ENCODE measurements at places on chromosomes 5 and 9.
A peak's percentile ranks its signal among the peaks of the same experiment; 100 is the strongest.

DNA sequence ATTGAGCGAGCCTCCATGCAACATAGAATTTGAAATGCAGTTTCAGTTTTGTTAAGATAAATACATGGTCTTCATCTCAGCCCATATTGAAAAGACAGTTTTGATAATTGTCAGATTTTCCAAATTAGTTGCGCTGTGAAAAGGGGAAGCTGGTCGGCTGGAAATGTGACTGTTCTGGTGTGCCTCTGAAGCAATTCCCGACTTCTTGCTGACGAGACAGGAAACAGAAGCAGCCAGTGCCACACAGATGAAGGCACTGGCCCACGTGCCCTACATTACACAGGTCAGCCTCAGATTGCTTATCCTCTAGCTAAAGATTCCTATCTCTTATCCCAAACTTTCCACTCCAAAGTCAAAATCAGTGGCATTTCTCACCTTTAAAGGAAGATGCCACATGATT is 214.1 kb upstream of the TLE4 start:
- DNase-seq, result no peak

DNA sequence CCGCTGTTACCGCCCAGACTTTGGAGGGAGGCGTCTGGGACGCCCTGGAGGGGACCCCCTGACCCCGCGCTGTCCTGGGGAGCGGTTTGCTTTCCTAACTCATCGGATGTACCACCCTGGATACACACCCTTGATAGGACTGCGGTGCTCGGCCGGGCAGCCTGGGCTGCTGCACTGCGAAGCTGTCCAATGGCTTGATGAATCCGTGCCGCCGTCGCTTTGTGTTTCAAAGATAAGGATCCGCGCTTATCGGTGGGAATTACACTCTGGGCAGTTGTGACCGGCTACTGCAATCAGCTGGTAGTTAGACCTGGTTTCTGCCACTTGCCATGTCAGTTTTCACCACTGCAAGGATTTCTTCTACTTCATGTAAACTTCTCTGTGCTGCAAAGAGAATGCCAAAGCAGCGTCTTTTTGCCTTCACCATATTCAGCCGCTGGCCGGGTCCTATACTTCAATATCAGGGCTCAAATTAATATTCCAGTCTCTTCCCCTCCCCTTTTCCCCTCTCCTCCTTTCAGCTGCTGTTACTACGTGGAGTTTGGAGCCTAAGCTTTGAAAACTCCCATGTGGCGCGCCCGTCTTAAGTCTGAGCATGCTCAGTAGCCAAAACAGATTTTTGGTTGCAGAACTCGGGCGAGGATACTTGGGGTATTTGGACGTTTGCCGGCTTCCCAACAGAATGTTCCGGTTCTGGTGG is 727 bp downstream of the SMAD5 start:
- DNase-seq, result peak; percentile 52

DNA sequence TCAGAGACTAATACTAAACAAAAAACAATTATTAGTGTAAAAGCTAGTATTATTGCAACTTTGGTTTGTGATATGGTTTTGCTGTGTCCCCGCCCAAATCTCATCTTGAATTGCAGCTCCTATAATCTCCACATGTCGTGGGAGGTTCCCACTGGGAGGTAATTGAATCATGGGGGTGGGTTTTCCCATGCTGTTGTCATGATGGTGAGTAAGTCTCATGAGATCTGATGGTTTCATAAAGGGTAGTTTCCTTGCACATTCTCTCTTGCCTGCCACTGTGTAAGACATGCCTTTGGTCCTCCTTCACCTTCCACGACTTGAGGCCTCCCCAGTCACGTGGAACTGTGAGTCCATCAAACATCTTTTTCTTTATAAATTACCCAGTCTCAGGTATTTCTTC is 325.9 kb upstream of the DAB2 start:
- DNase-seq, result no peak

DNA sequence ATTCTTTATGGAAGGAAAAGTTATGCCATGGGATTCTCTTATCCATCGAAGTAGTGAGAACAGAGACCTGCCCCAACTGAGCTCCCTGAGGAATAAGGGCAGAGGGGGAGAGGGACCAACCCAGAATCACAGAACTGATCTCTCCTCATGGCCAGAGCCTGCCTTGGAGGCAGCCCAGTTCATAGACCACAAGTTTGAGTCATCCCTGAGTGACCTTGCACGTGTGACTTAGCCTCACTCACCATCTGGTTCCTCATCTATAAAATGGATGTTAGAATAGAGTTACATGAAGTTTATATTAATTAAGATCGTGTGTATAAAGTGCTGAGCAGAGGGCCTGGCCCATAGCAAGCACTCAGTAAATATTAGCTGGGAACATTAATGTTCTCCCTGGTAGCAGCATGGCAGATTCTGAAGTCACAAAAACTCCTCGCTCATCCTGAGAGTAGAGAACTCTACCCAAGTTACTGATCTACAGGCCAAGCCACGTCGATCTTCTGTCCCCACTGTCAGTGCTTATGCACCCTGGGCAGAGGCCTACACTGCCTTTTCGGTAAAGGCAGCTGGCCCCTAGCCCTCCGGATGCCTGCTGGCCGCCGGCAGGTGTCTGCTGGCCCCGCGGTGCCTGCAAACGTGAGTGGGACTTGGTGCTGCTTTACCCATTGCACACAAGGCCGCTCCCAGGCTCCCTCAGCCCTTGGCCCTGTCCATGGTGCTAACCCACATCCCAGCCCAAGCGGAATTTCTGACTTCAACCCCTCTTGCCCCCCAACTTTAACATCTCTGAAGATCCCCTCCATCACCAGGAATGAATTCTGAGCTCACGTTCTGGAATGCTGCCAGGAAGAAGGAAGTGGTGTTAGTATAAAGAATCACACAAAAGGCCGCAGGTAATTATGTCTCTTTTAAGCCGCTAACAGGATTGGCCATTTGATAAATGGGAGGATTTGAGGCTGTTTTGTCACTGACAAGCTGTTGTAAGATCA is 61.1 kb upstream of the ARAP3 start:
- peak; percentile 14 for DNase-seq

DNA sequence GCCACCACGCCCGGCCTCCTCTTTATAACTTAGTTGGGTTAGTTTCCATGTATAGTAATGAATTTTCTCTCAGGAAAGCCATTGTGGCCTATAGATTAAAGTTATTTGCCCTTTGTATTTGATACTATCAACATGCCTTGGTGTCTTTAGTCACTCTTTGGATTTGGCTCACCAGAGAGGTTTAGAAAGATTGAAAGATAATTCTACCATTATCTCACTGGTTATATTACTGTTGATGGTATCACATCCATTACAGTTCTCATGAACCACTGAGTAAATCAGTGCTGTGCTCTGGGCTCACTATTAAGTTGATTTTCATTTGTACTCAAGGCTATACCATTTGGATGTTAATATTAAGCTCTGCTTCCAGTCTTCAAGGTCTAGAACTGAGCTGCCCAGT is 87.0 kb downstream of the ZSWIM6 start:
- DNase-seq, result no peak

DNA sequence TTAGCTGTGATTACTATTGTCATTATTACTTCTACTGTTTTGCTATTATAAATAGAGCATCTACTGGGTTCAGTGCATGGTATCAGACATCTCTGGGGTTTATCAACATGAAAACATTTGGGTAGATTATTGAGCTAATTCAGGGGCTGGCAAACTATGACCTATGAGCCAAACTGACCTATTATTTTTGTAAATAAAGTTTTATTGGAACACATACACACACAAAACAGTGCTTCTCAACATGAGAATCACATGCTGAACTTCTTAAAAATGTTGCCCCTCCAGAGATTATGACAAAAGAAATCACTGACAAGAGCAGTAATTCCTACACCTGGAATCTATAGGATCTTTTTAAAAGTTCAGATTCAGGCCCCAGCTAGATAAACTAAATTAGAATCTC is 30.4 kb downstream of the SLC31A2 start:
- no peak for DNase-seq
